T follicular helper cell (primary cell): ENCODE measurements at places on chromosomes 2 and 18.

GRCh38 chr18:59428018-59428417, 69.0 kb upstream of the LMAN1 start:
- DNase-seq, result no peak

DNA sequence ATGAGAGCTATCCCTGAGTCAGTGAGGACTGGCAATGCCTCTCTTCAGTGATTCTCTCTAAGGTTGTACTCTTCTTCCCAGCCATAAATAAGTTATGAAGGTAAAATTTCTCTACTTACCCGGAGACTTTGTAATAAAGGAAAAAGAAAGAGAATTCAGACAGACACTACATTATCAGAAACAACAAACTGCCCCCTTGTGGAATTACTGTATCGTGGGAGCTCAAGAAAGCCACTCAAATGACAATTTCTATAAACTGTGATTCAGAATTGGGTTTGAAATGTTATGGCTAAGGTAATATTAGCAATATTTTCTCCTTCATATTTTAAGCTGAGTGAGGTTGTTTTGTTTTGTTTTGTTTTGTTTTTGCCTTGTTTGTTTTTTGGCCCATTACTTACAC, 155.8 kb upstream of the TANK start:
- no peak for DNase-seq

GRCh38 chr18:54116541-54117257, 107.8 kb downstream of the MBD2 start:
- DNase-seq, result no peak

- DNase-seq, result no peak
Measured at GRCh38 chr18:433298-433697, 67.2 kb downstream of the COLEC12 start.

- no peak for DNase-seq
Measured at GRCh38 chr2:176461809-176462670, 192.8 kb downstream of the MTX2 start.

DNA sequence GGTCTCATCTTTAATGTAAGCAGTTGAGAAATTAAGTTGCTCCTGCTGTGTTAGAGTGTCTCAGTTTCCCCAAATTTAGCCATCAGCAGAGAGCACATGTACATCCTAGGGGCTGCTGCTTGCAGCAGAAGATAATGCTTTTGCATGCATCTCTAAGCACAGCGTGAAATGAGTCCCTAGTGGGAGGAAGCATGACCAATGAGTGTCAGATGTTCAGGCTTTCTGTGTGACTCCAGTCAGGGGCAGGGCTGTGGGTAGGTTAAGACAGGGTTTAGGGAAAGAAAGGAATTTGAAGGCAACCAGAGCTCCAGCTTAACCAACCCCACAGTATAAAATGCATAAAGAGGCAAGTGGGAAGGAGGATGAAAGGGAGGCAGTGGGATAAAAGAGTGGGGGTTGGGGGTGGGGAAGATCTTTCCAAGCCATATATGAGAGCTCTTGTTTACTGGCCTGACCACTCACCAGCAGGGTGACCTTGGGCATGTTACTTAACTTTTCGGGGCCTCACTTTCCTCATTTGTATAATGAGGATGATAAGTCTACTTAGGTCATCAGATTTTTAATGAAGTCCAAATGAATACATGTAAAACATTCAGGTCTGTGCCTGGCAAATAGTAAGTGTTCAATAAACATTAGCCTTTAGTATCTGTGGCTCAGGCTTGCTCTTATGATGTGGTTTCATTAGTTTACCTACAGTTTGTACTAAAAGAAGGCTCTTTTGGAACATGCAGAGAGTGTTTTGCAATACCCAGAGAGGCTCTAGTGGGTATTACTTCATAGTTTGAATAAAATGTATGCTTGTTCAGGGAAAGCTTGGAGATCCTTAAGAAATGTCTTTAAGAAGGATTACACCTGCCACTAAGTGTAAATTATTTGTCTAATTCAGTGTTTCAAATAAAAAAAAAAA, 42.7 kb upstream of the PELI1 start:
- no peak for DNase-seq

GRCh38 chr2:54469484-54470053, 13.4 kb downstream of the SPTBN1 start:
- no peak for DNase-seq

DNA sequence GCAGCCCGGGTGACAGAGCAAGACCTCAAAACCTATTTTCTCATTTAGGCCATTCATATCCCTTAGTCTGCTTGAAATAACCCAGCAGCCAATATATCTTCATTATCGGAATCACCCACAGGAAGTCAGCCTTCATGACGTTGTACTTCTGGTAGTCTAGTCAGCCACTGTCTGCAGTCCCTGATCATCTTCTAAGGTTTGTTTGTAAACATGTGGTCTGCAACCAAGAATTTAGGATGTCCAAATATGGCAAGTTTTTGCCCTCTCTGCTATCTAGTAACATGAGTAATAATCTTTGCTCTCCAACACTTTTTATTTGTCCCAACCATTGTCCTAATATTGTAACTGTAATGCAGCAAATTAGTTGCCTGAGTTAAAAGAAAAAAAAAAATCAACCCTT, 92.5 kb downstream of the PRPF40A start:
- no peak for DNase-seq

DNA sequence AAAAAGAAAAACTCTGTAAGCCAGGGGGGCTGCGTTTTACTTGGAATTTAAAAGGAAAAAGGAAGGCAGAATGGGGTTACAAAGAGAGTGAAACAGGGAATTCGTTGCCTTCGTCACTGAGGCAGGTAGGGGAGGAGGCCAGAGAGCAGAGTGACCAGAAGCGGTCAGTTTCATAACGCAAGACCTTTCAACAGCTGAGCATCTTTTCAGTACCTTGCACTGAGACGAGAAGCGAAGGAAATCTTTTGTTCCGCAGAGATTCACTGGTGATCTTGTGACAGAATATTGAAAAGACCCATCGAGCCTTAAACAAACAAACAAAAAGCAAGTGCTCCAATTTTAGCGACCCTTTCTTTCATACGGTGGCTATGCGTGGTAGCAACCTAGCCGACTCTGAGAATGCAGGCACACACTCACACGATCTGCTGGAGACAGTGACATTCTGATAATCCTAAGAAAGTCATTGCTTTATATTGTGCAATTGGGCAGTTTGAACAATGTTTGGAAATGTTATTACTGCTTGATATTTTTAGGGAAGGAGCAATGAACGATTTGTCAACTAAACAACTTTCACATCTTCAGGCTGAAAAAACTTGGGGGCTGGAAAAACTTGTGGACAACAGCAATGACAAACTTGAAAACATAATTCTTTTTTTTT, 93.8 kb upstream of the ODC1 start:
- no peak for DNase-seq

DNA sequence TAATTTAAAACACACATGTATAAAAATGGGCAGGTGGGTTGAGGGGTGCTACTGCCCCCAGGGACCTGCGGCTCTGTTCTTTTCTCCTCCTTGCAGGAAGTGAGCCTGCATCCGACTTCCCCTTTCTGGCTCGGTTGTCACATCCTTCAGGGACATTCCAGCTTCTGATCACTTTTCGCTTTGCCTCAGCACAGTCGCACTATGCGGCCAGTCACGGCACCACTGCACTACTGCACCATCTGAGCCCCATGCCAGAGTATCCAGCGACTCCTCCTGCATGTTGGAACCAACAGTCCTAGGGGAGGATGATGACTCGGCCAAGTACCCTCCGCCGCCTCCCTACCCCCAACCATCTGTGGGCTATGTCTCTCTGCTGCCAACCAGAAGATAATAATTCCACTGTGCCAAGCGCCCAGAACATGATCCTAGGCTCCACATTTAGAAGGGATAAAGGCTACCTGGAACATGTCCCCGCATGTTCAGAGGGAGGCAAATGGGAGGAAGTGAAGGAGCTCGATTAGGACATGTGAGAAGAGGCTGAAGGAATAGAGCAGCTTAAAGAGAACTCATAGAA, 17.6 kb downstream of the CDC42EP3 start:
- DNase-seq, result no peak

- DNase-seq, result no peak
Measured at GRCh38 chr2:64979744-64980143, 9.5 kb upstream of the SLC1A4 start.

- no peak for DNase-seq
Measured at GRCh38 chr2:176622792-176623191, 353.6 kb downstream of the MTX2 start.

DNA sequence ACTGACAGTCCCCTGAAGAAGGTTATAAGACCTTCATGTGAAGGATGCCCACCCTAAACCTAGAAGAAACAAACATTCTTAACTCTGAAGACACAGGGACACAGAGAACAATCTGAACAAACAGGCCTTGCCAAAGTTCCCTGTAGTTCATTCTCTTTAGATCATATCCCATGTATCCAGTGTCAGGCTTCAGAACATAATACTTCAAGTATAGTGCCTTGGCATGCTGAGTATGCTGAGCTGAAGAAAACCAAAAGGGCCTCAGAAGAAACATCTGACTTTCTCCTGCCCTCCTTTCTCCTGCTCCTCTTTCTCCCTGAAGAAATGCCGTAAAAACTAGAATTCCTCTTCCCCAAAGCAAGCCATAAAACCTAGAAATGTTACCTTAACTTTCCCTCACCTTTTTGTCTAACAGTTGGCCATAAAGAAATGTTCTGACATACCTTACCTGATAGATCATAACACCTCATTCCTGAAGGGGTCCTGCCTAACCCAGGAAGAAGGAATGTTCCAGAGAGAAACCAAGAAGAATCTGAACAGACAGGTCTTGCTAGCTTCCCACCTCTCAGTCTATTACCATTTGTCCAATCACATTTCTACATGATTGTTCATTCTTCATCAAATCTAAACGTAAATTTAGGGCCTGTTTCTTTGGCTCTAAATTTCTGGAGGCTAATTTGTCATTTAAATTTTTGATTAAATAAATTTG, 160.1 kb upstream of the ZC3H15 start:
- DNase-seq, result no peak

GRCh38 chr18:47709556-47709955, 220.9 kb downstream of the SMAD2 start:
- DNase-seq, result no peak

DNA sequence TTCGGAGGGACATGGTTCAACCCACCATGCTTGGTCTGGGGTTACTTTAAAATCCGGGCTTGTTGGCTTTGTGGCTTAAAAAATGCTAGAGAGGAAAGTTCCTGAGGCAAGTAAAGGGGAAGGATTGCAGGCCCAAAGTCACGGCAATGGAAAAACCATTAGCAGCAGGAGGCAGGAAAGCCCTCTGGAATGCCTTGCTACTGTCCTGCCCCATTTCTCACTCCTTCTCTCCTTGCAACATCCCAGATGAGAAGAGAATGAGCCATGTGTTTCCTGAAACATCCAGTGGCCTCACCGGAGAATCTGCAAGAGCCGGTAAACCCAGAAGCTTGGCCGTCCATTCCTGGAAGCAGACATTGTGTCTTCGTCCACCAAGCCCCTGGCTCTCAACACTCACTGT, 97.4 kb upstream of the LCLAT1 start:
- no peak for DNase-seq

- no peak for DNase-seq
Measured at GRCh38 chr18:22021701-22022100, 147.7 kb upstream of the GATA6 start.

DNA sequence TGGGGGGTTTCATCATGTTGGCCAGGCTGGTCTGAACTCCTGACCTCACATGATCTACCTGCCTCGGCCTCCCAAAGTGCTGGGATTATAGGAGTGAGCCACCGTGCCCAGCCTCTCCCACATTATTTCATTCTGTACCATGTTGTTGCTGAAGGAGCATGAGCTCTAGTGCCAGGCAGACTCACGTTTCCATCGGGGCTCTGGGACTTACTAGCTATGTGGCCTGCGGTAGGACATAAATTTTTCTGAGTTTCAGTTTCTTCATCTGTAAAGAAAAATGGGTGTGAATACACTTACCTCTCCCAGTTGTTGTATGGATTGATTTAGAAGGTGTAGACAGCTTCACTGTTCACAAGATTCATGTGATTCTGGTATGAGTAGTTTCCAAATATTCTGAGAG, 30.8 kb upstream of the CCL20 start:
- no peak for DNase-seq

DNA sequence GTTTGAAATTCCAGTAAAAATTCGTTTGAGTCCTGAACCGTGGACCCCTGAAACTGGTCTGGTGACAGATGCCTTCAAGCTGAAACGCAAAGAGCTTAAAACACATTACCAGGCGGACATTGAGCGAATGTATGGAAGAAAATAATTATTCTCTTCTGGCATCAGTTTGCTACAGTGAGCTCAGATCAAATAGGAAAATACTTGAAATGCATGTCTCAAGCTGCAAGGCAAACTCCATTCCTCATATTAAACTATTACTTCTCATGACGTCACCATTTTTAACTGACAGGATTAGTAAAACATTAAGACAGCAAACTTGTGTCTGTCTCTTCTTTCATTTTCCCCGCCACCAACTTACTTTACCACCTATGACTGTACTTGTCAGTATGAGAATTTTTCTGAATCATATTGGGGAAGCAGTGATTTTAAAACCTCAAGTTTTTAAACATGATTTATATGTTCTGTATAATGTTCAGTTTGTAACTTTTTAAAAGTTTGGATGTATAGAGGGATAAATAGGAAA, 80.7 kb downstream of the ACSL3 start:
- DNase-seq, result no peak

DNA sequence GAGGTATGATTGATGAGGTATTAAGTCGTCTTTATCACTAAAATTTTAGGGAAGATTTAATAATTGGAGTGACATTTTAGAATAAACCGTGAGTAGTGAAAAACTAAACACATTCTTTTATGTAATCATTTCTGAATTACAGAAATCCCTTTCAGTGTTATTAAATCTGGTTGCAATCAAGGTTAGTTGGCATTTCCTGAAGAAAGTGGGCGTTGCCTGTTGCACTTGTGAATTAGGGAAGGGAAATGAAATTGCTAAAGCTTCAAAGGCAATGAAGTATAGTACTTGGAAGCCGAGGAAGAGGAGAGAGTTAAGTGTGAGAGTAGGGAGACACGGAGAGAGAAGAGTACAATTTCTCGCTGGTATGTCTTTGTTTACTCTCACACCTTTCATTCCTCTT, 274.5 kb downstream of the SLC8A1 start:
- DNase-seq, result no peak

DNA sequence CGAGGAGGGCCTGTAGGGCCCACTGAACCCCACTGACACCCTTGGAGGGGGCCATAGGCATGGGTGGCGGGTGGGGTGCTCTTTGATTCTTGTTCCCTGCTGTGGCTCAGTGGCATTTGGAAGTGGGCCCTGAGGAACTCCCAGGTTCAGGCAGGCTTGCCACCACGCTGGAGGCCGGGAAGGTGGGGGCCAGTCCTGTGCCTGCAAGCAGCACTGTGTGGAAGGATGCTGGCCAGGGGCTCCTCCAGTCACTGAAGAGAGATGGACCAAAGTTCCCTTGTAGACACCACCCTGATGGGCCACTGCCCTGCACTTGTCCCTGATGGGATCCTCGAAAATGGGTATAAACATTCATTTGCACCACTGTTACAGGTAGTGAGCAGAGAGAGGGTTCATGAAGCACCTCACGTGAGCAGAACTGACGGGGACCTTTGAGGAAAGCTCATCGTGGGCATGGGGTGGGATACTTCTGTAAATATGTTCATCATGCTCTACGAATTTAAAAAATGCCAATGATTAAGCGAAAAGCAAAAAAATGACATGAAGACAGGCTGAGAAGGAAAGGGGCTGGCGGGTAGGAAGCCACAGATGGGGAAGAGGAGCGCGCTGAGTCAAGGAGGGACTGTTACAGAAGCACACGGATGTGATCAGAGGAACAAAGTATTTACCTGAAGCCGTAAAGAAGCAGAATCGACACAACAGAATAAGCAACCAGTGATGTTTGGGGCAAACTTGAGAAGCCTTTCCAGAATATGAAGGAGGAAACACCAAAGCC, 45.2 kb upstream of the ASB1 start:
- DNase-seq, result no peak

GRCh38 chr2:173720306-173720705, 244.9 kb downstream of the SP3 start:
- no peak for DNase-seq
